Stimulated activated CD4-positive, alpha-beta T cell treated with anti-CD3 and anti-CD28 coated beads, Interleukin-15, amount 100 ng/mL, for 48 hours (primary cell): ENCODE measurements at places on chromosomes 1 and 21.

- DNase-seq = no peak
Observed at GRCh38 chr1:42747125-42747524, 7.1 kb upstream of the CLDN19 start.

DNA sequence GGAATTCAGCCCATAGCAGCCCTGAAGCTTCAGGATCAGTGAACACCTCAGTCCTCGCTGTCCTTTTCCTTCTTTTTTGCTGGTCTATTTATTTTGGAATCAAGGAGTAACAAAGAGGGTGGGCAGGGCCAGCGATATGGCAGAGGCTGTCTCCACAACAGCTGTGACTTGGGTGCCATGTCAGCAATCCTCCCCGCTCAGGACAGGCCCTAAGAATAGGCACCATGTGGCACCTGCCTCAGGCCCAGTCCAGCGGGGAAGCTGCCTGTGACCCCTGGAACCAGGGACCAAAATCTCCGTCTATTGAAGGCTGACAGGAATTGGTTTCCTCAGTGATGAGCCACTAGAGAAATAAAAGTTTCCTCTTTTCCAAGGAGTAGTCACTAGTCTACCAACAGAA lies 58.6 kb upstream of the TNR start:
- DNase-seq = no peak

DNA sequence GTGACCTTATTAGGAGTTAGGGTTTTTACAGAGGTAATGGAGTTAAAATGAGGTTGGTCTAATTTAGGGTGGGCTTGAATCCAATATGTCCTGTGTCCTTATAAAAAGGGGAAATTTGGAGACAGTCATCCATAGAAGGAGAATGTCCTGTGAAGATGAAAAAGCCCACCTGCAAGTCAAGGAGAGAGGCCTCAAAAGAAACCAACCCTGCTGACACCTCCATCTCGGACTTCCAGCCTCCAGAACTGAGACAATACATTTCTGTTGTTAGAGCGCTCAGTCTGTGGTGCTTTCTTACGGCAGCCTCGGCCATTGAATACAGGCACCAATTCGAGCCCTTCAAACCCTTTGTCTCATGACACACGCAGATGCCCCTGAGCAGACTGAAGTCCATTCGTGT lies 43.8 kb downstream of the ACTA1 start:
- no peak for DNase-seq

- no peak for DNase-seq
Observed at GRCh38 chr1:41192456-41193178, 49.5 kb downstream of the SCMH1 start.

DNA sequence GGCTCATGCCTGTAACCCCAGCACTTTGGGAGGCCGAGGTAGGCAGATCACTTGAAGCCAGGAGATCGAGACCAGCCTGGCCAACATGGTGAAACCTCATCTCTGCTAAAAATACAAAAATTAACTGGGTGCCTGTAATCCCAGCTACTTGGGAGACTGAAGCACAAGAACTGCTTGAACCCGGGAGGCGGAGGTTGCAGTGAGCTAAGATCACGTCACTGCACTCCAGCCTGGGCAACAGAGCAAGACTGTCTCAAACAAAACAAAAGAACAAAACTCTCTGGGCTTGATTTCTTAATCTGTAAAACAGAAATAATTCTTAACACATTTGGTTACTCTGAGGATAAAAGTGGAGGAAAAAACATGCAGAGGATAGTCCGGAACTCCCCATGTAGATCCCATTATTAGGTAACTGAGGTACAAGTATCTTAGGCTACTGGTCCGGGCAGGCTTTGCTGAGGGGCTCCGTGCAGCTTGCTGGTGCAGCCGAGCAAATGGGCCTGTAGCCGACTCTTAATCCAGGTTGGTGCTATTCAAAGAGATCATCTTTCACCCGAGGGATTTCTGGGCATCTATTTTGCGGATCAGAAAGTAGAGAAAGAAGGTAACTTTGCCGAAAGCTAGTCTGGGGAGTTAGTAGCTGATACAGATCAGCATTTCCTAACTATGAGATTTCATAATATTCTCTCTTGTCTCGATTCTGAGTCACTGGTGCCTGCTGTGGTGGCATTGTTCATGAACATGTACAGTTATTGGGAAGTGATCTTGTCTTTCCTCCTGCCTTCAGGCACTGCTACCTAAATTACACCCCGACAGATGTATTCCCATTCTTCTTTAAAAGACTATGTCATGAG lies 56.8 kb downstream of the NFIA start:
- DNase-seq = no peak

- DNase-seq = no peak
Observed at GRCh38 chr1:207501071-207501470, 5.1 kb downstream of the CR1 start.

- no peak for DNase-seq
Observed at GRCh38 chr1:59128239-59128736, 168.6 kb upstream of the FGGY start.

- no peak for DNase-seq
Observed at GRCh38 chr1:225257081-225257480, 170.8 kb downstream of the LBR start.

GRCh38 chr1:25140073-25140797 lies 92.1 kb downstream of the SYF2 start:
- DNase-seq = no peak

DNA sequence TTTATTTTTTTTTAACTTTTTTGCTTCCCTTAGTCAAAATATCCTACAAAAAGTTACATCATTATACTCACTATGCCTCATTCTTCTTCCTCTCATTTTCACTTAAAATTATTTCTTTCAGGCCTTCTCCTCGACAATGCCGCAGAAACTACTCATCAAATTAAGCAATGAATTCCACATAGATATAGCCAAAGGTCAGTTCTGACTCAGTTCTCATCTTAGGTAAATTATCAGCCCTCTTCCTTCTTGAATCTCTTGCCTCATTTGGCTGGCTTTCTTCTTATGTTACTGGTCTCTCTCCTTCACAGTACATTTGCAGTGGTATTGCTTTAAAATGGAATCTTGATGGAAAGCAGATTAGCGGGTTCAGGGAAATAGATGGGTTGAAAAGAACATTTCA lies 260.7 kb upstream of the BRINP3 start:
- DNase-seq = no peak

GRCh38 chr1:193944454-193944853 lies 758.0 kb upstream of the B3GALT2 start:
- DNase-seq = no peak
